ENCODE measurements at places on chromosomes 2 and 18. TPM values are rescaled to one million over a fixed set of nuclear protein-coding genes. Genes with fewer than 3 reads are reported as not detected.

GRCh38 chr2:228798458-228799207 lies 472.5 kb downstream of the PID1 start:
- DNase-seq = no peak

DNA sequence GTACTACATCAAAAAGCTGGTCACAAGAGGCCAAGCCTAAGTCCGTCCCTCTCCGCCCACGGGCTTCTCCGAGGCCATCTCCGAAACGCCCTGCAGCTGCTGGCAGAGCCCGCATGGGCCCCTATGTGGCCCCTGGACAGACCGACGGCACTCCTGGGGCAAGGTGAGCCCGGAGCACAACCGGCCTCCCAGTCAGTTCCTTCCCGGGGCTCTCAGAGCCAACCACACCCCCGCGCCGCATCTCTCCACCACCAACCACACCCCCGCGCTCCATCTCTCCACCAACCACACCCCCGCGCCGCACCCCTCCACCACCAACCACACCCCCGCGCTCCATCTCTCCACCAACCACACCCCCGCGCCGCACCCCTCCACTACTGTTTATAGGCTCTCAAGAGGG lies 93.5 kb downstream of the ZNF516 start:
- DNase-seq = no peak

DNA sequence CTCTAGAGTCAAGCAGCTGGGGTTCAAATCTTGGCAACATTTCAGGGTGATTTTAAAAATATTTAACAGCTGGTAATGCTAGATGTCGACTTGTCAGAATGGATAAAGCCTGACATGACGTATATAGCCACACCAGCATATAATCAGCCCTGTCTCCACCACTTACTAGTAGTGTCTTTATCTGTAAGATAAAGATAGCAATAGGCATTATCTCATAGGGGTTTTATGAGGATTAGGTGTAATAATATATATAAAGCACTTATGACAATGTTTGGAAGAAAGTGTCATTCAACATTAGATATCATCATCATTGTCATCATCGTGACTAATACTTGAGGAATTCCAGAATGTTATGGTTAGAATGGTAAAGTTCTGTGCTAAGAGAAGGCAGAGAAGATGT lies 369.0 kb upstream of the CWC22 start:
- no peak for DNase-seq

DNA sequence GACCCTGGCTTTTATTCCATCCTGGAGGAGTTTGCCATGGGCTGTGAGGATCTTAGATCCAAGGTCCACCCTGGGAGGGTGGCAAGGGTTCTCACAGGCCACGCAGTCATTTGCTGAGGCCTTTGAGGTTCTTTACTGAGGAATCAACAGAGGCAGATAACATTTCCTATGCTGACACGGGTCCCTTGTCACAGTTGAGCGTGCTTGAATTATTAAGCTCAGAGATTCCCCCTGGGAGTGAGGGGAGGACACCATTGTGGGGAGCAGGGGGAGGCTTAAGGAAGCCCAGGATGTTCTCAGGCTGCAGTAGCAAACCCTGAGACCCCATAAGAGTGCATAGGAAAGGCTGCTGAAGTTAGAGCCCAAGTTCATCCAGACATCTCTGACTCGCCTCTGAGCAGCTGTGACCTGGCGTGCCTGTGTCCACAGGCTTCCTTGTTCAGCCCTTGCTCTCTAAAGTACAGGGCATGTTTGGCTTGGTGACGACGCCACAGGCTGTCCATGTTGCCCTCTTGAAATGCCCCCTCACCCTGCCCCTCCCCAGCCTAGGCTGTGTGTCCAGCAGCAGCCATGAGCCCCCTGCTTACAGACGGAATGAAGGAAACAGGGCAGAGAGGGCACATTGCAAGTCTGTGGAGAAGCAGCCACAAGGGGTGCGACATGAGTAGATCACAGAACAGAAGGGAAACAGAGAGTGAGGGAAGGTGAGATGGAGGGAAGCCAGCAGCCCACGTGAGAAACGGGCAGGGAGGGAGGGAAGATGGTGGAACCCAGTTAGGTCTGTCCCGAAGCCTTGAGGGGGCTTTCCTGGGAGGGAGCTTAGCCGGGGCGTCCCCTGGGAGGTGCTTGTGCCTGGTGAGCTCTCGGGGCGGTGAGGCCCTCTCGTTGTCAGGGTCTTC lies 34.0 kb downstream of the NAPG start:
- DNase-seq = peak; percentile 22

DNA sequence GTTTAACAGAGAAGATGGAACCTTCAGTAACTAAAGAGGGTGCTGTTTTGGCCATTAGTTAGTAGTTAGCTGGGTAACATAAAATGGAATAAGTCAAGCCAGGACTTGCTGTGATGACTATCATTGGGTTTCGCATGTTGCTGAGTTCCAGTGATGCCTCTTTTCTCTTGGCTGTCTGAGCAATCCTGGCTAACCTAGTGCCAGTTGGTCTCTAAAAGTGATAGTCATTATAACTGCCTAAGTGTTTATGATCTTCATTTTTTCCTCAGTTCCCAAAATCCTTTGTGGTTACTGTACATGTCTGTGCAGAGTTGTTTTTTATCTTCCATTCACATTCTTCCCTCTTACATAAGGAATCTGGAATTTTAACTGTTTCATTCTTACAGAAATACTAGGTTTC lies 33.4 kb downstream of the WDR43 start:
- DNase-seq = no peak

- DNase-seq = no peak
Observed at GRCh38 chr2:173216668-173217067, 138.0 kb upstream of the CDCA7 start.

DNA sequence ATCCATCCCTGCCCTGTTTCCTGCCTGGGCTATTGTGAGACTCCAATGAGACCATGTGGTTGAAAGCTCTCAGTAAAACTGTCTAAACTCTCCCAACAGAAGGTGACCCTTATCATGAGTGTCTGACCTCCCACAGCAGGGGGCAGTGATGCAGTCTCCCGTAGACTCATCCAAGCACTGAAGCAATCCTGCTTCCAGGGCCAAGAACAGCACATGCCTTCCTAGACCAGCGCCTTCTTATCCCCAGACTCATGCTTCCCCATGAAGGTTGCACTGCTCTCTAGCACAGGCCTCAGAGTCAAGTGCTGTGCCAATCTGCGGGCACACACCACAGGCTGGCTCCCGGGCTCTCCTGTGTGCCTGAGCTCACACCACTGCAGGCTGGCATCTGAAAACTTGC lies 112.3 kb downstream of the TNS1 start:
- DNase-seq = peak; percentile 20

GRCh38 chr2:26914659-26915310 lies 55.7 kb upstream of the MAPRE3 start:
- DNase-seq = no peak

DNA sequence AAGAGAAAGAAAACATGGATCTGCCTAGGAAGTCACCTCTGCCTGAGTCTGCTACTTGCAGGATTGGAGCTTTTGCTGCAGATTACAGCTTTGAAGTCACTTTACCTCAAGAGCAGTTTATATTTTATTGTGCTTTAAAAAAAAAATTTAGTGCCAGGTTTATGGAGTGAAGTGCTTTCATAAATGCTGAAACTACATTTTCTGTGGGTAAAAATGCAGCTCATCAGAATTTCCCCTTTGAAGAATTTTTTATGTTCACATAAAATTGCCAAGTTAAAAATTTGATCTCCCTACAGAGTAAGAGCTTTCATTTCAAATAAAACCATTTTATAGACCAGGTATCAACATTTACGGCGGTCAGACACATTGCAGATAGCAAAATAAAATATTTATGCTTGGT lies 25.2 kb downstream of the BCL2L11 start:
- DNase-seq = no peak

DNA sequence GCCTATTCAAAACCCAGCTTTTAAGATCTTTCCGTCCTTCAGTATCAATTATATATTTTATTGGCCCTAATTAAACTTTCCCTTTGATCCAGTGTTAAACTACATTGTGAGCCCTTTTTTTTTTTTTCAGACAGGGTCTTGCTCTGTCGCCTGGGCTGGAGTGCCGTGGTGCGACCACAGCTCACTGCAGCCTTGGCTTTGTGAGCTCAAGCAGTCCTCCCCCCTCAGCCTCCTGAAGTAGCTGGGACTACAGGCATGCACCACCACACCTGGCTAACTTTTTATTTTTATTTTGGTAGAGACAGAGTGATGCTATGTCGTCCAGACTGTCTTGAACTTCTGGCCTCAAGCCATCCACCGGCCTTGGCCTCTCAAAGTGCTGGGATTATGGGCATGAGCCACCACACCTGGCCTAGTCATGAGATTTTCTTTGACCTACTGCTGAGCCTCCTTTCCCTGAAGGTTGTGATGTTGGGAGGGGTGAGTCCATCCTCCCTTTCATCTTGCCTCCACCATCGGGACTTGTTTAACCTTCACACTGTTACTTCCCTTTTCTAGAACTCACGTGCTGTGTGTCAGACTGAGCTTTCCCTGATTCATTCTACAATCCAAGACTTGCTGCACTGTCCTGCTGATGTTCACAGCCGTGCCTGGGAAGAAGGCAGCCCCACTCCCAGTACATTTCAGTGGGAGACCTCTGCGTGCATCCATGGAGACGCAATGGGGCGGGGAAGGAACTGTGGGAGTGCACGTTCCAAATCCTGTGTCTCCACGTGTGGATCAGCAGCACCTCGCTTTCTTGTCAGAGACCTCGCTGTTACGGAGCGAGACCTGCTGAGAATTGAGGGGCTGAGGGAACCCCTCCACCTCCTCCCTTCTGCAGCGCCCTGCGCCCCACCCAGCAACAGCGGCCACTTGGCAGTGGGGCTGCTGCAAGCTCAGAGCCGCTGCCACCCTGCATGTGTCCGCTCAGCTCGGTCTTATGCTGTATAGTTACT lies 10.8 kb downstream of the OXER1 start:
- no peak for DNase-seq

- peak; percentile 84 for DNase-seq
Observed at GRCh38 chr18:7566567-7567473, at the start of gene PTPRM. TSS of gene PTPRM (plus strand) at chr18:7567316. CDS start at chr18:7567819, 503 bp downstream.

GRCh38 chr18:31252522-31252921 lies 65.4 kb upstream of the DSG1 start:
- no peak for DNase-seq

DNA sequence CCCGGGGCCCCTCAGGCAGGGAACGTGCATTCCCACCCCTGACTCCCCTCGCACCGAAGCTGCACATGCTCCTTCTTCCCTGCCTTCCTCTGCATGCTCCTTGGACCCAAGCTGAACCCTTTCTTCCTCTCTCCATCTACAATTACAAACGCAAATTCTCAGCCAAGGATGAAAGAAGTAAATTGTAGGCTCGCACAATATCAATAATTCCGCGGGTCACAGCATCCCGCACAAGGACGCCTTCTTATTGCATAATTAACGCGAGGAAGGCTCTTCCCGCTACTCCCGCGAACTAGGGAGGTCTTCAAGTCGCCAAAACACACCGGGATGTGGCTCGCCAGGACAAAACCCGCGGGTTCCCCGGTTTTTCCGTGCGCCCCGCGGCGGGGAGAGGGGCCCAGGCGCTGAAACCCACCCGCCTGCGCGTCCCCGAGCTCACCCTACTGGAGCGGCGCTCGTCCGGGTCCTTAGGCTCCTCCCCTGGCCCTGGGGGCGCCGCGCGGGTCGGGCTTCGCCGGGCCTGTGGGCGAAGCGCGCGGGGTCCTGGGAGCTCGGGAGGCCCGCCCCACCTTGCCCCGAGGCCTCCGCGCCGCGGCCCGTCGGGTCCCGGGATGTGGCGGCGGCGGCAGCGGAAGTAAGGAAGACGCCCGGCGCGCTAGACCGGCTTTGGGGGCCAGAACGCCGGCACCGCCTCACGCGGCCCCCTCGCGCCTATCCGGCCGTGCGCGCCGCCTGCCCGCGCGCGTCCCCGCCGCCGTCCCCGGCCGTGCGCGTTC lies at the start of gene CHST10:
Gene CHST10, minus strand, starts transcription at position 734 of the 776 bp plus-strand sequence. CDS start 10,993 bp downstream, outside the sequence.
- DNase-seq = no peak

GRCh38 chr2:193793914-193794313 lies 1599.2 kb upstream of the TMEFF2 start:
- no peak for DNase-seq

DNA sequence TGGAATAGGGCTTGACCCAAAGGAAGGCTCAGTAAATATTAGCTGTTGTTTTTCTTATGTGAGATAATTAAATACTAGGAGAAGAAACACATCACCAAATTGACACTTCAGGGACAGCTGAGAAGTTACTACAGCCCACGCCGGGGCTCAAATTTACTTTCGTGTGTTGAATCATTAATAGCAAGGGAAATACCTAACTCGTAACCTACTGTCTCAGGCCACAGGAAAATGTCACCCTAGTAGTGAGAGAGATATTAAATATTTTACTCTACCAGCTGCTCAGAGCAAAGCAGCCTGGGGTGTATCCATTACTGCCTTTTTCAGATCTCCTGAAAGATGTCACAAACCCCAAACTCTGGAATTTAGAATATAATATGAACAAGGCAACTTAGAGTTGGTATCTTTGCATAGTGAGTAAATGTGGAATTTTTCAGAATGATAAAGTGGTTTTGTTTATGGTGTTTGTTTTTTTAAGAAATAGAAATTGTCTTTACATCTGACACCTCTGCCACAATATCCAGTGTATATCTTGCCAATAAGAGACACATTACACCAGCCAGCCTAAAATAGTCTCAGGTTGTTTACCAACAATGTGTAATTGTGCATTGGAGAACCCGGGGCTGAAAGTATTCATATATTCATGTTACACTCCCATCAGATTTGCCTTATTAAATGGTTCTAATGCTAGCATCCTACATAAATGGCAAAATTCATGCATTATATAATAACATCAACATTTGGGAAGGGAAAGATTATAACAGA lies 48.4 kb downstream of the ATP8B1 start:
- DNase-seq = no peak

- DNase-seq = no peak
Observed at GRCh38 chr2:71941726-71942525, 205.7 kb downstream of the CYP26B1 start.

GRCh38 chr18:31225668-31226067 lies 63.0 kb upstream of the DSC1 start:
- no peak for DNase-seq

DNA sequence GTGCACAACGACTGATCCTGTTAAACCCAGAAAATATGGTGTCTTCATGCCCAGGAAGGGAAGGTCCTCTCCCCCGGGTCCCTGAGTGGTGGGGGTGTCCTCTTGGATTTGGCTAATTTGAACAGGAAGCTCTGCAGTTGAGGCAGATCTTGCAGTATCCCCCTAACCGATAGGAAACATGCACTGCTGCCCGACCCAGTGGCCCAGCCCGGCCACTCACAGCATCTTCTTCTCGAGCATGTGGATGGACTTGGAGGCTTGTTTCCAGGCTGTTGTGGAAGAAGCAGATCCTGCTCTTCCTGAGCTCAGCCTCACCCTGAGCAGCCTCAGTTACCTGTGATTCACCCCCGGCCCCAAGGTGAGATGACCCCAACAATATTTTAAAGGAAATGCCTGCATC lies 46.4 kb upstream of the ASB1 start:
- DNase-seq = no peak

The ANKRD62 gene
- not detected for total RNA-seq

The GRP gene
- total RNA-seq = not detected

The SIX3 gene
- not detected for total RNA-seq

The RAPGEF4 gene
- total RNA-seq = under 0.01 TPM

The UCN gene
- total RNA-seq = 2.2 TPM

The HOXD4 gene
- not detected for total RNA-seq

The STEAP3 gene
- 13.5 TPM for total RNA-seq

The STRADB gene
- 17.8 TPM for total RNA-seq

The VPS4B gene
- 18.0 TPM for total RNA-seq

The KCMF1 gene
- 20.2 TPM for total RNA-seq

Measured in hematopoietic multipotent progenitor cell (in vitro differentiated cells).